ENCODE measurements at places on chromosomes 11 and 22.

DNA sequence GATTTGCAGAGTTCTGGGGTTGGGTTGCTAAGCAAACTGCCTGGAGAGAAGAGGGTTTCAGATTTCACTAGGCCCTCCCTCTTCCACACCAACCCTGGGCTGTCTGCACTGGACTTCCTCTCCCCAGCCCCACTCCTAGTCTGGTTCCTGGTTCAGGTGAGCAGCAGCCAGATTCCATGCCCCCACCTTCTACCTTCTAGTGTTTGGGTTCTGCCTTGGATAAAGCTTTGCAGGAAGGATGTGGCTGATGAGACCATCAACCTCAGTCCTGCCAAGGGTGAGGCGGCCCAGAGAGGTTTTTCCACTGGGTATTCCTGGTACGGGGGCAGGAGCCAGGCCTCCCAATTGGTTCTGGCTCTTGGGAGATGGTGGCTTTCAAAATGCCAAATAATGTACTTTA, 68.3 kb downstream of the BCR start:
- DNase-seq = no peak

DNA sequence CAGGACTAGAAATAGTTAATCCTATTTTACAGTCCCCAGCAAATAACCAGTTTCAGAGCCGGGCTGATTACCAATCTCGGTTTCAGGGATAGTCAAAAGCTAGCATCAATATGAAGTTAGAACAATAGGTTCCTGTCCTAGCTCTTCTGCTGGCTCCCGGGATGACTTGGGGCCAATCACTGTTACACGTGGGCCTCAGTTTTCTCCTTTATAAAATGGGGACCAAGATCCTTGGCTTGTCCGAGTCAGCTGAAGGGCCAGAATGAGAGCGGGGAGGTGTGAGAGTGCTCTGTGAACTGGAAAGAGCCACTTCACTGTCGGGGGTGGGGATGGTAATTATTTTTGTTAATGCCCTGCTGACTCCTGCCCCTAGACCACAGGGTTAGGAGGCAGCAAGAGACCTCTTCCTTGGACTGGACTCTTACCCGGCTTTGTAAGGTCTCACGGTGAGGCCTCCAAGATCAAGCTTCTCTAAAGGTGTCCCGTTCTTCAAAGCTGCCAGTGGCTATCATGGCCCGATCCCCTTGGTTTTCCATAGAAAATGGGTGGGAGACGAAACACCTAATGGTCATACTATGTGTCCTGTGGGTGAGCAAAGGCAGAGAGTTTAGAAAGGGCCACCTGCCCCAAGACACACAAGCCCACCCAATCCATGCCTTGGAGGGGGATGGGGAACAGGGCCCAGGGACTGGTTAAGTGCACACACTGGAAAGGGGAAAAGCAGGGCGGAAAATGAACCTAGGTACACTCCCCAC, 1.4 kb downstream of the UCP2 start:
- no peak for DNase-seq

DNA sequence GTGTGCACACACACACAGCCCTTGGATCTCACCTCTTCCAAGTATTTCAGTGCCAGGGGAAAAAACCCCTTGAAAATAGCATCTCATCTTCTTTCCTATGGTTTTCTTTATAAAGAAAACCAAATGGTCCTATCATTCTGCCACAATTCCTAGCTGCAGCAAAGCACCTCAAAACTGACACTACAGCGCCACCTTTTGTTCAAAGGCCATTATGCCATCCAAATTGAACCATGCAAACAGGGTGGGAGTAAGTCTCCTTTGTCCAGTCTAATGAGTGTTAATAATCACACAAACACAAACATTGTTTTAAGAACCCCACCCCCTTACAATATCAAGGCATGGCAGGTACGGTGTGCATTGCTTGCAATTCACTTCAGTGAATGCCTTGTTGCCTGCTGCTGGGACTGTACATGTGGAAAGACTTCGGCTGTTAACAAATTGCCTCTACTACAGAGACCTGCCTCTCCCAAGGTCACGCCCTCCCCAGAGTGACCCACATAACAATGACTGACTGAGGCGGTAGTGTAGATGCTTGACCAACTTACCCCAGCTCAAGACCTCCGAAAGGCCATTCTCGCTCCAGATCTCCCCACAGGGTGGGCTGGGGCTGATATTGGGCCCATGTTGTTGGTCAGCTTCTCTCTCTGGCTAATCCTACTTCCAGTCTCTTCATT, 31.7 kb downstream of the FAM181B start:
- DNase-seq = no peak

- DNase-seq = no peak
These were observed 15.0 kb downstream of the DENND5A start for GRCh38 chr11:9250139-9250582.

- no peak for DNase-seq
These were observed 142.0 kb downstream of the METTL15 start for GRCh38 chr11:28250192-28250591.

DNA sequence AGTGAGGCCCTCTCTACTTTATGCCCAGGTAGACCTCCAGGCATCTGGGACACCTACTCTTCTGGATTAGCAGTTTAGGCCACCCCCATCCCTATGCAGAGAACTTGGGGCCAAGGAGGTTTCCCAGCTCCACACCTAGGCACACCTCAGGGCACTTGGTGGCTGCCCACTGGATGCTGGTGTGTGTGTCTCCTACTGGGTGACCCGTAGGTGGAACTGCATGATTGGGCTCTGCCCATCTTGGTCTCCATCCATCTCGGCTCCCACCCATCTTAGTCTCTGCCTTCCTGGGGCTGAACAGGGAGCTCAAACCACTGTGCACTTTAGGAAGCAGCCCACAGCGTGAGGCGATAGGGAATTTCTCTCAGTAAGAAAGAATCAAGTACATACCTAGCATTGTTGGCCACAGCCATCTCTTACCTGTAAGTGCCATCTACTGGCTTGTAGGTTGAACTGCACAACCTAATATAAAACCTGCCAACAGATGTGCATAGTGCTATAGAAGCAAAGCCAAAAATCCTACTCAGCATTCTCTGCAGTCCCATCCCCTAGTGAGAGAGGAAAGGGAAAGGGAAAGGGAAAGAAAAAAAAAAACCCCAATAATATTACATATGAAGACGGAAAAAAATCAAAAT, 61.6 kb upstream of the PTPN5 start:
- no peak for DNase-seq

DNA sequence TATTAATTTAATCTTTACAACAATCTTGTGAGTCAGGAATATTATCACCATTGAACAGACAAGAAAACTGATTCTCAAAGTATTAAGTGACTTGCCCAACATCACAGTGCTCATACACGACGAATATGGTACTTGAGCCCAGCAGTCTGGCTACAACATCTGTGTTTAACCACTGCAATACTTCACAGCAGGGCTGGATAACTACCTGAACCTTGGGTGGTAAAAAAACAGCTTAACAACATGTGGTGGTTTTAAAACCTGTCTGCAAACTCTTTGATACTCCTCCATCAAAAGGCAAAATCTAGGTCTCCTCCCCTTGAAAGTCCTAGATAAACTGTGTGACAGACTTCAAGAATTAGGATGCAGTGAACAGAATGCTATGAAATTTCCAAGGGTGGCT, 424.6 kb upstream of the CADM1 start:
- DNase-seq = no peak

GRCh38 chr11:132648851-132649250, 883.5 kb downstream of the OPCML start:
- DNase-seq = no peak

DNA sequence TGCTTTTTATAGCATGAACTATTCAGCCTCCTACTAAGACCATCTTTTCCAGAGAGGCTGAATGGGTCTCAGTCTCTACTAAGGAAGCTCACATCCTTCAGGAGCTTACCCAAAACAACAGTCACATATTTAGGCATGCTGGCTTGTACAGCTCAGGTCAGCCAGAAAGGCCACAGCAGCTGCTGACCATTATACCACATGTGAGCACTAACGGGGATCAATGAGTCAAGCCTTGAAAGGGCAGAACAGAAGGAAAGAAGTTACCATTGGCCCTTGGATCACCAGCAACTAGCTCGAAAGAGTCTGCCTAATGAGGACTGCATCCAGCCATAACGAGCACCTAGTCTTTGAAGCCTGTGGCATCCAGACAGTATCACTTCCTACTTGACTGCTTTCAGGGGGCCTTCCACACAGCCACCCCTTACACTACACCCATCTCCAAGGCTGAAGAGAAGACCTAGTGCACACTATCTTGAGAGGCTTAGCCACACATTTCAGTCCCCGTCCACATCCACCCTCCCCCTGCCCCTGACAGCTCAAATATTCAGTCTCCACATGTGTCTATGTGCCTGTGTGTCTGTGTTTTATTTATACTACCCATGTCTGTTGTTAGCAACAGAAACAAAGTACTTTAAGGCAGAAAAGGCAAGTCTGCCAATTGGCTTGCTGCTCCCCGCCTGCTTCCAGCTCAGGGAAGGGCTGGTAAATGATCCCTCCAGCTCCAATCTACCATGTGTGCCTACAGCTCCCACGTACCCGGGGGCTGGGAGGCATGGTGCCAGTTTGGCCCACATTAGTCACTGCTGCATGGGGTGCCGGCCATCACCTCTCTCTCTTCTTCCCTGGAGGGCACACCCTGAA, 95.5 kb downstream of the RPL27A start:
- DNase-seq = no peak

DNA sequence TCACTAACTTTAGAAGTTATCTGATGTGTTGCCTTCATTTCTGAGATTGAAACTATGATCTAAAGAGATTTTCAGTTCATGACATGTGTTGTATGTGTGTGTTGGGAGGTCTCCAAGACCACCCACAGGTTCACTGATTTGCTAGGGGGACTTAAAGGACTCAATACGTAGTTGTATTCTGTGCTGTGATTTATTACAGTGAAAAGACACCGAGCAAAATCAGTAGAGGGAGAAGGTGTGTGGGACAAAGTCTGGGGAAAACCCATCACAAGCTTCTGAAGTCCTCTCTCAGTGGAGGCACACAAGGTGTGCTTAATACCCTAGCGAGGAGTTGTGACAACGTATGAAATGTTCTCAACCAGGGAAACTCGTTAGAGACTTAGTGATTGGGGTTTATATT, 35.6 kb downstream of the RNF169 start:
- no peak for DNase-seq

All from stimulated activated naive B cell treated with anti-CD40 and anti-IgM and Interleukin-4, amounts not matched to agents 10 μg/mL and 1 μg/mL and 100 μg/mL, for 72 hours (primary cell).